ENCODE measurements at places on chromosomes 1 and 21. TPM values are rescaled to one million over a fixed set of nuclear protein-coding genes. Genes with fewer than 3 reads are reported as not detected.

Gene BLACAT1
- total RNA-seq = 0.22 TPM

Gene C1orf116
- total RNA-seq = under 0.01 TPM

Gene FMO4
- 4.0 TPM for total RNA-seq

Gene ST7L
- 23.2 TPM for total RNA-seq

Gene DMBX1
- not detected for total RNA-seq

Gene OR2T35
- not detected for total RNA-seq

Gene ZNF593OS
- total RNA-seq = not detected

Gene HENMT1
- total RNA-seq = 1.7 TPM

Gene CHRM3
- not detected for total RNA-seq

Gene DNAI4
- total RNA-seq = 7.2 TPM

Gene GBP5
- total RNA-seq = not detected

Gene SV2A
- 39.7 TPM for total RNA-seq

Measured in uterine smooth muscle cell (primary cell).